Suppressor macrophage (primary cell): ENCODE measurements at places on chromosomes 11 and 22.

- DNase-seq = no peak
Measured at GRCh38 chr11:61172888-61173287, 11.7 kb upstream of the VPS37C start.

DNA sequence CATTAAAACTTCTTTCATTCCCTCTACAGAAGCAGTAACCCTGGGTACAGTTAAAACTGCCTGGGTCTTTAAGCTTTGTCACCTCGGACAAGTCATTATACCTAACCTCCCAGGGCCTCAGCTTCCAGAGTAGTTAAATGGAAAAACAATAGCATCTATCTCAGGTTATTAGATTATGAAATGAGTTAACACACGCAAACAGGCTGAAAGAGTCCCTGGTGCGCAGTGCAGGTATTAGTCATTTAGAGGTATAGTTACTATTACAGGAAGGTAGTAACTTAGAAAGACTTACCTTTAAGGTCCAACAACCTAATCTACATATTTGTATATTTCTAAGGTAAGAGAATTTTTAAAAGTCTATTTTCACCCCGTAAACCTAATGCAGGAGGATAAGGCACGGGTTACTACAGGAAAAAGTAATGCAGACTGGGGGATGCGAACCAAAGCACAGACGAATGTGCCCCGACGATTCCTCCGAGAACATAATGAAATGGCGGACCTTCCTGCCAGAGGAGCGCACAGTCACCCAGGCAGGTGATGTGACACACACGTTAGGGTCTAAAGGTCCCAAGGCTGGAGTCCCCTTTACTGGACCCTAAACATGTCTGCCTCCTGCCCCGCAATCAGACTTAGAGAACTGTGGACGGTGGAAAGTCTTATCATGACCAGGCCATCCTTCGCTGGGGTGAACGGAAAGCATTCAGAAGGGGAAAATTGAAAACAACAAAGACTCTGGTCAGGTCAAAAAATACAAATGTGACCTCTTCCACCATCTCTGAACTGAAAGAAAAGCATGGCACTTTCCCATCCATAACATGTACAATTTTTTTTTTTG lies 1.3 kb downstream of the NAP1L4 start:
- DNase-seq = peak; percentile 30

DNA sequence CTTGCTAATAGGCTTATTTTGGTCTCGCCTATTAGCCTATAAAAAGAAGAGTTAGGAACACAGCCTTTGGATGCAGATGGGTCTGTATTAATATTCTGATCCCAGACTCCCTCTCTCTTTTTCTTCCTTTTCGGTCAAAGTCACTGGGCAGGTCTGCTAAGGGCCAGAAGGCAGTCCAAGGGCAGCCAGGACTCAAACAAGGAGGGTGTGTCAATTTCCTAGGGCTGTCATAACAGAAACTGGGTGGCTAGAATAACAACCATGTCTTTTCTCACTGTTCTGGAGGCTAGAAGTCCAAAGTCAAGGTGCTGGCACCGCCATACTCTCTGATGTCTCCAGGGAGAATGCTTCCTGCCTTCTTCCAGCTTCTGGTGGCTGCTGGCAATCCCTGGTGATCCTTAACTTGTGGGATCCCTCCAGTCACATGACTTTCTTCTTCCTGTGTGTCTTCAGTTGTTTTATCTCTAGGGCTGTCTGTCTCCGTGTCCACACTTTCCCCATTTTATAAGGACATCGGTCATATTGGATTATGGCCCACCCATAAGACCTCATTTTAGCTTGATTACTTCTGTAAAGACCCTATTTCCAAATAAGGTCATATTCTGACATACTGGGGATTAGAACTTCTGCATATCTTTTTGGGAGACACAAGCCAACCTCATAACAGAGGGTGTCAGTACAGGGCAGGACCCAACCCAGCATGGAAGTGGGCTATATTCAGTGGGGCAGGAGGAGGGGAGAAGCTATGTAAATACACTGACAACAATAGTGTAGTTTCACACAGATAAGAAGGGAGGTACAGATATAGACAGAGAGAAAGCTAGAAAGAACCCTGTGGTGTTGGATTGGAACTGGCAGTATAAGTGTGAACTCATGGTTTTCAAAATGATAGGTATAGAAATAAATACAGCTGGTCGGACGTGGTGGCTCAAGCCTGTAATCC lies 5.9 kb upstream of the CSF2RB start:
- DNase-seq = no peak

DNA sequence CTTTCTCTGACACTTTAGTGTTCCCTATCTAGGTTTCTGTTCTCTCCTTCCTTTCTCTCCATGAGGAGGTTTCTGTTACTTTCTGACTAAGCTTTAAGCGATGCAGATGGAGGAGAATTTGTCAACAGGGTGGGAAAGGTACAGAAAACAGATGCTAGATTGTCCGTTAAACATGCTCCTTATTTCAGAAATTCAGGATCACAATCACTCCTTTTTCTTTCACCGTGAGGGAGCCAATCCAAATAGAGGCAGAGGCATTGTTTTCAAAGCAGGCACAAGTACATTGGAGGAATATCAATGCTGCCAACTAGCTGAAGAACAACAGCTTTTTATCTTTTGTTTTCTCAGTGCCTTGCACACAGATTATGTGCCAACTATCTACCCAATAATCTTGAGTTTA lies 215.7 kb upstream of the FOLH1 start:
- DNase-seq = no peak

DNA sequence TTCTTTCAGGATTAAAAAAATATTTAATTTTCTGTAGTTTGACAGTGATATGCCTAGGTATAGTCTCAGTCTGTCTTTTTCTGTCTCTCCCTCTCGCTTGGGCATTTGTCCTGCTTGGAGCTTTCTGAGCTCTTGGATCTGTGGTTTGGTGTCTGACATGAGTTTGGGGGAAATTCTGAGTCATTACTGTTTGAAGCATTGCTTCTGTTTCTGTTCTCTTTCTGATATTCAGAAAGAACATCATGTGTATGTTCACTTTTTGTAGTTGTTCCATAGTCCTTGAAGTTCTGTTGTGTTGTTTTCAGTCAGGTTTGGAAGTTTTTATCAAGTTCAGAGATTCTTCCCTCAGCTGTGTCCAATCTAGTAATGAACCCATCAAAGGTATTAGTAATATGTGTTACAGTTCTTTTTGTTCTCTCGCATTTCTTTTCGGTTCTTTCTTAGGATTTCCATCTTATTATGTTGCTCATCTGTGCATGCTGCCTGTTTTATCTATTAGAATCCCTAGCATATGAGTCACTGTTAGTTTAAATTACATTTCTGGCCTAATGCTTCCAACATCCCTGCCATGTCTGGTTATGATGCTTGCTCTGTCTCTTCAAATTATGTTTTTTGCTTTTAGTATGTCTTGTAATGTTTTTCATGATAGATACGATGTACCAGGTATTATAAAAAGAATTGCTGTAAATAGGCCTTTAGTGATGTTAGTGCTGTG lies 48.4 kb downstream of the DDX10 start:
- peak; percentile 15 for DNase-seq

DNA sequence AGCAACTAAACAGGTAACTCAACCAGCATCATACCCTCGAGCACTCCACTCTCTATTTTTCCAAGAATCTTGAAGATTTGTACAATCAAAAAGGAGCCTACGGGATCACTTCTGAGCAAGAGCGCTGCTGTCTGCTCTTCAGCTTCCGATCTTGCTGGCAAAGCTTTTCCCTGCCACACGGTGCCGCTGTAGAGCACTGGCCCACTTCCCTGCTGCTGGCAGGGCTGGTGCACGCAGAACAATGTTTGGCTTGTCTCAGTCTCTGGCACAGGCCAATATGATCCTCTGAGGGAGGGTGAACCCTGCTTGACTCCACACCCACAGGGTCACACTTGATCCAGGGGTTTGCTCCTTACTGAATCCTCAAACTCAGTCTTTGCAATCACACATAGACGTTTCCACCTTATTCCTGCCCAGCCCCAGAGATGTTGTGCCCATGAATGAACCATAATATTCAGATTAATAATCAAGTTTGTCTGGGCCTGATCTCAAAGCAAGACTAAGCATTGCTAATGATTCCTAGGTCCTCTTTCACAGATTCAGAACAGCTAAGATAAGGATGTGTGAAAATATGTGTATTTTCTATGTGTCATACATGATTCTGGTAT lies 536.6 kb downstream of the SOX6 start:
- peak; percentile 85 for DNase-seq

DNA sequence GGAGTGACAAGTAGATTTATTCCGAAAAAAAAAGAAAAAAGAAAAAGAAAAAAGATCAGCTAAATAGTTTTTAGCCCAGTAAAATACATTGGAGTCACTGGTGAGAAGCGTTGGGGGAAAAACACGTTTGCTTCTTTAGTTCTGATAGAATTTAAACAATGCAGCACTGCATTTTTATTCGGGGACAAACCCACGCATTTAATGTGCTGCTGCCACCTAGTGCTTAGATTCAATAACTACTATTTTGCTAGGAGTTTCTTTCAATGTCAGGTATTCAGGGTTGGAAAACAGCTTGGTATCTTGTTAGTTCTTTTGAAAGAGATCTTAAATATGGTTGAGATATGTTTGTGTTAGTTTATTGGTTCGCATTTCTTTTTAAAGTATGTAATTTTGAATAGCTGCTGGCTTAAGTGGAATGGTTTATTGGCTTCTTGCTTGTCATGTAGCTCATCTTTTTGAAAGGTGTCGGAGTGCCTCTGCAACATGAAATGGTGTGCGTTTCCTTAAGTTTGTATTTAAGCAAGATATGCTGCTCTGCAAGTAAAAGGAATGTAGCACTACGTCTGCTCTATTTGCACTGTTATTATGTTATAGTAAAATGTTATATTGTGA lies 41.9 kb downstream of the SVIP start:
- peak; percentile 61 for DNase-seq

DNA sequence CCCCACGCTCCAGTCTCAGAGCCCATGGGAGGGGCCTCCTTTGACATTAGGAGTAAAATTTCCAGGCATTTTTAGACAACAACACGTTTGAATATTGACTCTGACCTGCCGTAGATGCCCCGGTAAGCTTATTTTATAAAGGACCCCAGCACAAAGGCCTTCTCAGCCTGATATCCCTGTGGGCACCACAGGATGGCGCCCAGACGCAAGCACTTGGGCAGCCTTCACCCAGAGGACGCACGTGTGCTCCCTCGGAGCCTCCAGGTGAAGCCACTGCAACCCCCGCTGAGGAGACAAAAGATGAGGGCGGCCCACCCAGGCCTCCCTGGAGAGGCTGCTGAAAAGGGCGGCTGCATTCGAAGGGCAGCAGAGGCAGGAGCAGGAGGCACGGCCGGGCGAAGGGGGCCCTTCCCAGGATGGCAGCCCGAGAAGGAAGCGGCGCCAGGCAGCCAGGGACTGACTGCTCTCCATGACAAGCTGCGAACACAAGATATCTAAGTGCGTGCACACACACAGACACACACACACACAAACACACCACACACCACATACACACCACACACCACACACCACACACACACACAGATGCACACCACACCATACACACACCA lies 15.2 kb upstream of the TH start:
- peak; percentile 73 for DNase-seq

DNA sequence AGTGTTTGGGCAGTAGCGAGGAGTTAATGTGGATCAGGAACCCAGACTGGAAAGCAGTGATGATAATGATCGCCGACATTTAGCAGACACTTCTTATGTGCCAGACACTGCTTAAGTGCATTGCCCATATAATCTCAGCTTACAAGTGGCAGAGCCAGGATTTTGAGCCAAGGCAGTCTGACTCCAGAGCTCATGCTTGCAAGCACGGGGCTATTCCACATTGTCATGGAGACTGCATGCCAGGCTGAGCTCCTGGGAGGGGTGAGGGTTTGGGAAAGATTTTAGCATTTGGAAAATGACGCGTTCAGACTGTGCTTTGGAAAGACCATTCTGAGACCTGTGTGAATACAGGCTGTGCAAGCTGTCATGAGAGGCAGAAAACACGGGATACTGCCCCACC lies 302.7 kb downstream of the DDX10 start:
- no peak for DNase-seq

GRCh38 chr22:38718414-38718813 lies 12.7 kb downstream of the GTPBP1 start:
- DNase-seq = peak; percentile 67

GRCh38 chr11:19817870-19818269 lies 105.2 kb downstream of the NAV2 start:
- no peak for DNase-seq

DNA sequence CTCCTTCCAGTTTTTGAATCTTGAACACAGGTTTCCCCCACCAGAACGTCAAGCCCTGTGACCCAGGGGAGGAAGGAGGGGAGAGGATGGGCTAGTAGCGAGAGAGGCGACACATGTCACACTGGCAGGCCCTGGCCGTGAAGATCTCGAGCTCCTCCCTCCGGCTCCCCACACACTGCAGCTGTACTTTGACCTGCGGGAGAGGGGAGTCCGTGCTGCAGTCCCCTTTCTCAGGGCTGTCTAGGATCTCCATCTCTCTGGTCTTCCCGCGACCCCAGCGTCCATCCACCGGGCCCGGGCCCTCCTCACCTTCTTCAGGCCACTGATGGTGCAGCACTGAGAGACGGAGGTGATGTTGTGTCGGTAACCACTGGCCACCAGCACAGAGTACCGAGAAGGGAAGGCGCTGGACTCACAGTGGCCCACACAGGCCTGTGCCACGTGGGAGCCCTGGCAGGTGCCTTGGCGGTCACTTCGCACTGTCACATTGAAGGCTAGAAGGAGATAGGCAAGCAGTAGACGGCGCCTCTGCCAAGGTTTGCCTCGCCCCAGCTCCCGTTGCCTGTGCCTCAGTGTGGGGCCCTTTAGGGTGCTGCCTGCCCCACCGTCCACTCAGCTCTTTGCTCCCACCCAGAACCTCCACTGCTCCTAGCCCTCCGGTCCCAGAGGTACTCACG lies 873 bp downstream of the GPHA2 start:
- DNase-seq = no peak

GRCh38 chr22:42862045-42862734 lies 5.1 kb upstream of the ARFGAP3 start:
- no peak for DNase-seq

DNA sequence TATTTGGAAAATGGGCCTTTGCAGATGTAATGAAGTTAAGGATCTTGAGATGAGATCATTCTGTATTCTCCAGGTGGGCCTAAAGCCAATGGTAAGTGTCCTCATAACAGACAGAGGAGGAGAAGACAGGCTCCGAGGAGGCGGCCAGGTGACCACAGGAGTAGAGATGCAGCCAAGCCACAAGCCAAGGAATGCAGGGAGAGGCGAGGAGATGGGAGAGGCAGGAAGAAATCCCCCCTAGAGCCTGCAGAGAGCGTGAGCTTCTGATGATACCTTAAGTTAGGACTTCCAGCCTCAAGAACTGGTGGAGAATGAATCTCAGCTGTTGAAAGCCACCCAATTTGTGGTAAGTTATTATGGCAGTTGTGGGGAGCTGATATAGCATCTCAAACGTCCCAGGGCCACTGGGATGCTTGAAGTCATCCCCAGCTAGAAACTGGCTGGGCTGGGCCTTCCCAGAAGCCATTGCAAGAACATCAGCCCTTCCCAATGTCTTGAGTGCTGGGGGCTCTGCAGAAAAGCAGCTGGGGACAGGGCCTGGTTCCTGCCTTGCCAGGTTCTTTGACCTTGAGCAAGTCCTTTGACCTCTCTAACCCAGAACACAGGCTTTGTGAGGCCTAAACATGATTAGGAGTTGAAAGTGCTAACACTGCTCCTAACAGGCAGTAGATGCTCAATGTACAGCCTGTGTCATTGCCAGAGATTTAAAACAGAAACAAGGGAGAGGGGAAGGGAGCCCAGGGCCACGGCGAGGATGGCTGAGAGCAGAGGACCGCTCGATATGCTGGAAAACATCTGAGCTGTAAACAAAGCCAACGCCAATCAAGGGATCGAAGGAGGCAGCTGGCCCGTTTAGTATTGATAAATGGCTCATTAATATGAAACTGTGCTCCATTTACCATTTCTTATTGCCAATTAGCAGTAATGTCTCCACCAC lies 632.3 kb downstream of the TBC1D22A start:
- no peak for DNase-seq
